Stimulated activated CD8-positive, alpha-beta memory T cell treated with anti-CD3 and anti-CD28 coated beads, Interleukin-4, amount 100 ng/mL, for 4 hours (primary cell): ENCODE measurements at places on chromosomes 4 and X.

DNA sequence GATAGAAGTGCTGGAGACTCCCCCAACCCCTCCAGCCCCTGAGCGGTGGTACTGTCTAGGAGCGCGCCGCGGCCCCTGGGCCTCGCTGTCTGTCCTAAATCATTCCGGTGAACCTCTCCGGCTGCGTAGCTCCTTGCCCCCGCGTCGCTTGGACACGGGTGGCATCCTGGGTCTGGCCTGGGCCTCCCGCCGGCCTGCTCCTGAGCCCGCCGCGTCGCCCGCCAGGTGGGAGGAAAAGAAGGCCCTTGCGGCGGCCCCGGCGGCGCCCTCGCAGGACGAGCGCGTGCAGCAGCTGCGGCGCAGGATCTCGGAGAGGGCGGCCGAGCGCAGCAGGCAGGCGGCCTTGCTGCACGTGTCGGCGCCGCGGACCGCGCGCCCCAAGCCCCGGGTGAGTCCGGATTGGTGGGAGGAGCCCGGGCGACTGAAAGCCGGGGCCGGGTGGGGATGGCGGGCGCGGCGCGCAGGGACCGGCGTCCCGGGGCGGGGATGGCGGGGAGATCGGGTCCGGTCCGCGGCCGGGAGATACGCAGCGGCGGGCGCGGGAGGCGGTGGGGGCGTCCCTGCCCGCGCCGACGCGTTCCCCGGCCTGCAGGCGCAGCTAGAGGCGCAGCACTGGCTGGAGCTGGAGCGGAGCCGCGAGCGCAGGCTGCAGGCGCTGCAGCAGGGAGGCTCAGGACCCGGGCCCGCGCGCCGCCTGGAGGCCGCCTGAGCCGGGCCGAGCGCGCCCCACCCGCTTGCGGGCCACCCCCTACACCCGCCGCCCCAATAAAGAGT, 6.5 kb upstream of the RNF4 start:
- DNase-seq = no peak

DNA sequence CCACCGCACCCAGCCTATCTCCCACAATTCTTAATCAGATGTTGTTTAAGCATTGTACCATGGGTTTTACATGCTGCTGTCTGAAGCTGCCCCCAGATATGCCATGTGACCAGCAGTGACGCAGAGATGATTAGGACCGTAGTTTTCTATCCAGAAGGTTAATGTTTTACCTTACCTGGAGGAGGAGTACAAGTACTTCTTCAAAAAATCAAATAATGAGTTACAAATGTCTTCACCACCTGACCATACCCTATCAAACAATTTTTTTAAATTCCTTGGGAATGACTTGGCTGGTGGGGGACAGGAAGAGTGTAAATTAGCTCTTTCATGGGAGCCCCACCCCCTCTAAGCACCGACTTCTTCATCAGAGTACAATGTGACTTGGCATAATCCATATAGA, 16.2 kb upstream of the SGMS2 start:
- no peak for DNase-seq

GRCh38 chr4:3530051-3530450, 2.2 kb downstream of the LRPAP1 start:
- DNase-seq = no peak

GRCh38 chr4:184705692-184706091, 28.2 kb downstream of the CENPU start:
- DNase-seq = no peak

- DNase-seq = no peak
Observed at GRCh38 chr4:149145803-149146202, 669.8 kb downstream of the IQCM start.

- no peak for DNase-seq
Observed at GRCh38 chr4:87669373-87669772, 19.3 kb downstream of the DMP1 start.

DNA sequence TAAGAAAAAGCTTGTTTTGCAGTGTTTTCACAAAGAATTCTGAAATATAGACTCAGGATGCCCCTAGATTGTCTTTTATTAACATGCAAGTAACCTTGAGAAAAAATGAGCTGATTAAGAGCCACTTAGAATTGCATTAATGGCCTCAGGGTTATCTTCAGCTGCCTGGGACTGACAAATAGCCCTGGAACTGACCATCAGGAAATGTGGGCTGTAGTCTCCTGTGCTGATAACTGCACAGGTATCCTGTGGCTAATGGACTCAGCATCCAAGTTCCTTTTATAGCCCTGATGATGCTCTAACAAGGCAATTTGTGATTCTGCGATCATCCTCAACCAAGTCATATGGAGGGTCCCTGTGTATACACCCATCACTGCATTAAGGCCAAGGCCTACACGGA, 17.0 kb downstream of the CA5B start:
- no peak for DNase-seq

DNA sequence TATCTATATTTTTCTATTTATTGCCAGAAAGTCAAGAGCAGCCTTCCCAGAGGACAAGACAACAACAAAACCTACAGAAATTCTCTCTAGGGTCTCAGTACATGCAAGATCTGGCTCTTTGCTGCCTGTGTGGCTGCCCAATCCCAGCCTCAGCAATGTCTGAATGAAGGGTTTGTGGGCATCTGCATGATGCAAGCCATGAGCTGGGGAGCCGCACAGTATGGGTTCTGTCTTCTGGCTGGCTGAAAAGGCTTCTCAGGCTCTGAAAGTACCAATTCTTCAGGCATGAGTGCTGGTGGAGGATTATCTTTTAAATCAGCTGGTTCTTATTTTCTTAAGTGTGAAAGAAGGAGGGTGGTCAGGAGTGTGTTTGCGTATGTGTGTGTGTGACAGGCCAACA, 104.6 kb downstream of the PDGFRA start:
- DNase-seq = no peak

- no peak for DNase-seq
Observed at GRCh38 chrX:37380924-37381323, 31.8 kb downstream of the PRRG1 start.

GRCh38 chr4:124694306-124694705, 18.2 kb downstream of the ANKRD50 start:
- no peak for DNase-seq

- DNase-seq = no peak
Observed at GRCh38 chr4:145525291-145525740, 43.7 kb downstream of the SMAD1 start.

DNA sequence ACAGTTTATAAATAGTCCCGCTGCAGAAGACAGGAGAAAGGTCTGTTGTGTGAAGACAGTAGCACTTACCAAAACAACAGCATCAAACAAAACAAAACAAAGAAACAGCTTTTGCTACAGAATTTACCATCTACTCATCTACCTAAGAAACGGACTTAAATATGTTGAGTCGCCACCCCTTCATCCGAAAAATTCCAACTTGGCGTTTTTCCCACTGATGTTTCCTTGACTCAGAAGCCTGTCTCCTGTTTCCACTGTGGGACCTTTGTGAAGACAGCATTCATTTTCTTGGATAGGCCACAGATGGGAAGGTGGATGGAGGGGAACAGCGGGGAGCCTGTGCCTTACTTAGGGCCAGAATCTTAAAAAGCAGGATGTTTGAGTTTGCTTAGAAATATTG, 1.3 kb upstream of the ITM2A start:
- no peak for DNase-seq

DNA sequence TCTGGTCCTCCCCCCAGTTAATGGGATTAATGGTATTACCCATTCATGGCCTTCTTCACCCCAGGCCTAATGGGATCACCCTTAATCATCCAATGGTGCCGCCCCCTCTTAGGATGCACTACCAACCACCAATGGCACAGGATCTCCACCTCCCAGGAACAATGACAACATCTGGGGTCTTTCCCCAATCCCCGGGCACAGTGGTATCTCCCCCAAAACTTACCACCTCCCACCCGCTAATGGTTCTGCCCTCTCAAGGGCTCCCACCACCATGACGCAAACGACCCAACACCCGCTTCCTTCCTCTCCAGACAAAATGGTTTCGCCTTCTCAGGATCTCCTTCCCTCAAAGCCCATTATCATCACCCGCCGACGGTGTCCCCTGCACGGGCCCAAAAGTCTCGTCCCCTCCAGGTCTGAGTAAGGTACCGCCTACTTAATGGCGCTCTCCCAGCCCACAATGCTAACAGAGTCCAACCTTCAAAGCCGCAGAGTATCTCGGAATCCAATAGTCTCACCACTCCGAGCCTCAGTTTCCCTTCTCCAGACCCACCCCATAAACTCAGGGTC, 458 bp downstream of the GRIPAP1 start:
- DNase-seq = peak; percentile 32

GRCh38 chr4:112736718-112737135, 99.8 kb downstream of the LARP7 start:
- no peak for DNase-seq

- DNase-seq = no peak
Observed at GRCh38 chr4:173231916-173232315, 63.3 kb downstream of the GALNT7 start.

GRCh38 chr4:36330796-36331195, 49.4 kb downstream of the DTHD1 start:
- DNase-seq = no peak

DNA sequence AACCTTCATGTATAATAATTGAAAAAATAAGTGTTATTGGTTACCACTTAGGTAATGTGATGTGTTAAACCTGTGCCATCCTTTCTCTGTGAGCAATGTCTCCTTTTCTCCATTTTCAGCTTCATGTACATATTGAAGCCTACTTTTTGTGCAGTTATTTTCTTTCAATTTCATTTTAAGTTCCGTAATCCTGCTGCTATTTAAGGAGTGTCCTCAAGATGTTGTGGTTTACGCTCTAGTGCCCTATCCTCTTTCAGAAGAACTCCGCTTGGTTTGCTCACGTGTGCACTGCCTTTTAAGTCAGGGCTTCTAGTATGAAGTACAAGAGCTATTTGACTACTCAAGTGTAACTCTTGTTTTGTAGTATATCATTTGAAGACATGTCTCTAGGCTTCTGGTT, 2253.2 kb upstream of the TENM3 start:
- DNase-seq = no peak

GRCh38 chrX:45172890-45173289, 27.8 kb downstream of the DIPK2B start:
- DNase-seq = no peak

- no peak for DNase-seq
Observed at GRCh38 chr4:120688791-120689190, 233.7 kb downstream of the PRDM5 start.

GRCh38 chr4:16257611-16258010, 31.3 kb upstream of the TAPT1 start:
- no peak for DNase-seq

- DNase-seq = no peak
Observed at GRCh38 chr4:3248811-3249661, at the start of gene MSANTD1. TSS of gene MSANTD1 (plus strand) at chr4:3249159. CDS start at chr4:3249223, 64 bp downstream.

- DNase-seq = no peak
Observed at GRCh38 chr4:100348473-100348872, 158.2 kb upstream of the DDIT4L start.
